Mononuclear cell (primary cell): ENCODE measurements at places on chromosomes 5 and 9. TPM values are rescaled to one million over a fixed set of nuclear protein-coding genes. Genes with fewer than 3 reads are reported as not detected.

Gene MOB3B
- total RNA-seq: 1.4 TPM

Gene SLC6A3
- not detected for total RNA-seq

Gene ANKRD18A
- total RNA-seq: 2.0 TPM

Gene CYLC2
- not detected for total RNA-seq

Gene OMD
- total RNA-seq: not detected

Gene EDIL3
- 0.10 TPM for total RNA-seq
